Activated T-helper 2 cell treated with anti-CD3 and anti-CD28 coated beads, Interferon-gamma antibody, Interleukin-2, Interleukin-4, amounts not matched to agents 10 μg/mL and 5 μg/mL and 100 μg/mL, durations not matched to agents 14 hours and 24 hours and 36 hours (primary cell): ENCODE measurements at places on chromosomes 2 and 18. TPM values are rescaled to one million over a fixed set of nuclear protein-coding genes. Genes with fewer than 3 reads are reported as not detected.

ERICH2 gene
- not detected in 2 replicates for total RNA-seq

TMEM247 gene
- not detected in 2 replicates for total RNA-seq

DNA sequence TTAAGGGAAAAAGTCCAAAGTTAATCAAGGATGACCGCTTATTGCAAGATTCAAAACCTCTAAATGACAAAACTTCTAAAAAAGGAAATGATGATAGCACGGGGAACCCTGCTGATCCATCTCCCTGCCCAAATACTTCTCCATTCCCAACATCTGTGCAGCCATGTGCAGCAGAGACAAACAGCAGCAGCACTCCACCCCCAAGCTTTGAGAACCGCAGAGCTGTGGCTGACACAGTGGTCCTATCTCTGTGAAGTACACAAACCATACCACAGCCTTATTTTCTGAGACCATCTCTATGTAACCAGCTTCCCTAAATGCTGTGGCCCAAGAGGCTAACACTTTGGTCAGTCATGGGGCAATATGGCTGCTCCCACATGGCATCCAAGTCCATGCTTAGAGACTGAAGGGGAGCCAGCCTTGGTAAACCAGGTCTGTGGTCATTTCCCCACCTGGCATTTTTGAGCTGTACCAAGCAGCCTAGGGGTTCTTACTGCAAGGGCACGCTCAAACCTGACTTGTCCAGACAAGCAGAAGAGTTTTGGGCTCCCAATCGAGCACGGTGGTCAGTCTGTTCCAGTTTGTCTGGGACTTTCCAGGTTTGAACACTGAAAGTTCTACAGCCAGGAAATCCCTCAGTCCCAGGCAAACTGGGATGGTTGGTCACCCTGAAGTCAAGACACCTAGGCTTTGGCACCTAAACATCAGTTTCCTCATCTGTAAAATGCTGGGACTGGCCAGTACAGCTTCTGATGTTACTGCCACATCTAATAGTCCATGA lies 17.1 kb upstream of the NFE2L2 start:
- peaks cover 9% of the 10 kb centered on the region for H3K36me3 ChIP-seq
- H3K27me3 ChIP-seq = no peaks in the 10 kb centered on the region
- no peak for DNase-seq
- no peak overlapping the region for H3K27ac ChIP-seq
- H3K4me1 ChIP-seq = peaks cover 16% of the 10 kb centered on the region
- no peak overlapping the region for H3K4me3 ChIP-seq

GRCh38 chr2:16335947-16336346 lies 329.7 kb downstream of the CYRIA start:
- no peaks in the 10 kb centered on the region for H3K36me3 ChIP-seq
- no peak overlapping the region for H3K27ac ChIP-seq
- H3K27me3 ChIP-seq = no peaks in the 10 kb centered on the region
- no peak for DNase-seq
- no peak overlapping the region for H3K4me3 ChIP-seq

- H3K36me3 ChIP-seq = no peaks in the 10 kb centered on the region
- H3K27me3 ChIP-seq = peaks cover 20% of the 10 kb centered on the region
- H3K4me1 ChIP-seq = peaks cover 14% of the 10 kb centered on the region
- H3K27ac ChIP-seq = no peak overlapping the region
These were observed 21.2 kb downstream of the SPRED2 start for GRCh38 chr2:65411056-65411795.

- H3K4me1 ChIP-seq = no peaks in the 10 kb centered on the region
- no peak overlapping the region for H3K4me3 ChIP-seq
- H3K27me3 ChIP-seq = peaks cover 22% of the 10 kb centered on the region
- DNase-seq = no peak
- no peak overlapping the region for H3K27ac ChIP-seq
- no peaks in the 10 kb centered on the region for H3K36me3 ChIP-seq
These were observed 111.0 kb downstream of the BCL2L11 start for GRCh38 chr2:111231532-111232252.

GRCh38 chr2:170887896-170888295 lies 41.2 kb upstream of the GORASP2 start:
- no peaks in the 10 kb centered on the region for H3K4me1 ChIP-seq
- no peak overlapping the region for H3K4me3 ChIP-seq
- peaks cover 28% of the 10 kb centered on the region for H3K27me3 ChIP-seq
- H3K36me3 ChIP-seq = no peaks in the 10 kb centered on the region
